G401 (cell line): ENCODE measurements at places on chromosomes 3 and 15. TPM values are rescaled to one million over a fixed set of nuclear protein-coding genes. Genes with fewer than 3 reads are reported as not detected.
A peak's percentile ranks its signal among the peaks of the same experiment; 100 is the strongest.

The DENND4A gene
- 3.8 and 12.2 TPM in 2 replicates for total RNA-seq

The ETFA gene
- total RNA-seq, result 234 and 273 TPM in 2 replicates

DNA sequence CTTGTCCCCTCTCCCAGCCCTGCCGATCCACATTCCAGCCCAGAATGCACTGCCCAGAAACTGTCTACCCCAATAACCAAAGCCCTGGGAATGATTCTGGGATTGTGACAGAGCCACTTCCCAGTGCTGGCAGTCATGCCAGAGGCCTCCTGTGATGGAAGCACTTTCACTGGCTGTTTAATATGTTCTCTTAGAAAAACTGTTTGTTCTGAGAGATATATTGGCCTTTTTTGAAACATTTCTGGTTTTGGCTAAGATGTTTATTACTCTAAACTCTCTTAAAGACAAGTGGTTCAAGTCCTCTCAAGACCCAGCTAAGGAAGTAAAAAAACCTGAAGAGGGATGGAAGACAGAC lies 74.0 kb upstream of the HACD2 start:
- no peak for DNase-seq

DNA sequence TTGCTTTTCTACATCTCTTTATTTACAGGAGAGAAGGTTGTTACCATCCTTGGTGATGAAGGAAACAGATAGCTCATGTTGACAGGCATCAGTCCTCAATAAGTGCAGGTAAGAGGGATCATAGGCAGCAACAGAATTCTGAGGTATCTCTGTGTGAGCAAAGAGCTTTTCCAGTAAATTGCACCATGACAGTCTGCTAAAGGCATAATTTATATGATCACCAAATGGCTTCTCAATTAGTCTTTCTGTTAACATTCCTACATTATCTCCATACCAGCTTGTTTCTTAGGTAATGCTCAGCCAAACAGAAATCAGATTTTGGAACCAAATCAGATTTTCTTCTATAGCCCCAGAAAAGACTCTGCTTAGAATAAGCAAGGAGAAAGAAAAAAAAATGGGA lies 3.6 kb upstream of the ARHGAP31 start:
- DNase-seq, result no peak

DNA sequence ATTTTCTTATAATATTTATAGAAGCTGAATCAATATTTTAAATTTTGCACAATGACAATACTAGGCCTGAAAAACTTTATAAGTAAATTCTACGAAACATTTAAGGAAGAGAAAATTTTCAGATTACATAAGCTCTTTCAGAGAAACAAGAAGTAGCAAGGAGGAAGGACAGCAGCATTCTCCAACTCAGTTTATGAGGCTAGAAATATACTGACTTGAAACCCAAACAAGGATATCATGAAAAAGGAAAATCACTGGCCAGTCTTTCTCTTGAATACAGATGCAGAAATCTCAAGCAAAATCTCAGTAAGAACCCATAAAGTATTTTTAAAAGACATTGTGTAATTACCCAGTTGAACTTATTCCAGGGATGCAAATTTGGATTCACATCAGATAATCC lies 121.3 kb downstream of the STAC start:
- DNase-seq, result no peak

DNA sequence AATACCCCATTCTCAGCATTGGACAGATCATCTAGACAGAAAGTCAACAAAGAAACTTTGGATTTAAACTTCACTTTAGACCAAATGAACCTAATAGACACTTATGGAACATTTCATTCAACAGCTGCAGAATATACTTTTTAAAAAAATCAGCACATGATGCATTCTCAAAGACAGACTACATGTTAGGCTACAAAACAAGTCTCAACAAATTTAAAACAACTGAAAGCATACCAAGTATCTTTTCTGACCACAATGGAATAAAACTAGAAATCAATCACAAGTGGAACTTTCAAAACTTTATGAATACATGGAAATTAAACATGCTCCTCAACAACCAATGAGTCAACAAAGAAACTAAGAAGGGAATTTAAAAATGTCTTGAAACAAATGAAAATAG lies 37.9 kb downstream of the SERP1 start:
- no peak for DNase-seq

- DNase-seq, result peak; percentile 10
Observed at GRCh38 chr3:76044601-76045600, 259.6 kb upstream of the ZNF717 start.

DNA sequence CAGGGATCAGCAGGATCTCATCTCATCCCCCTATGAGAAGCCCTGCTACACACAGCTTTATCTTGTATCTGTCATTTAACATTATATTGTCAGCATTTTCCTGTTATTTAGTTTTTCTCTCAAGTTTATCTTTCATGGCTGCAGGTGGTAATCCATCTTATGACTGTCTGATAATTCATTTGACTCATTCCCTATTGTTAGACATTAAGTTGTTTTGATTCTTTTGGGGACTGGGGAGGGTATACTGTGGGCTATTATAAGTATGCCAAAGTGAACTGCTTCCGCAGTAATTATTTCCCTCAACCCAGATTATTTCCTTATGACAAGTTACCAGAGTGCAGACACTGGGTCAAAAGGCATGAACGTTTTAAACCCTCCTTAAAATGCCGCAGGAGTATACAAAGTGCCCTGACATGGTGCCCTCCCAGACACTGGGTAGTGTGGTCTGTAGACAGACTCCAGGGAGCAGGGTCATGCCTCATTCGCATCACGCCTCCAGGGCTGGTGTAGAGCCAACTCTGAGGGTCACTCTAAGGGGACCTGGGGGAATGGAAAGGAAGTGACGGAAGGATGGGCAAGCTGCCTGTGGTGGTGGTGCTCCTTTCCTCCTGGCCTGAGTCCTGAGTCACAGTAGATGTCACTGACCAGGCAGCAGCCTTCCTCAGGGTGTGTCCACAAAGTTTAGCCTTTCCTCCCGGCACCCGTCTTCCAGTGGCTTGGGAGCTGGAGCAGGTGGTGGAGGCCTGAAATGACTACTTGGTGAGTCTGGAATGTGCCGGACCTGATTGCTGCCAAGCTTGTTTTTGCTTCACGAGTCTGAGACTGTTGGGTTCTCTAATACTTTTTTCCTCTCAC lies 11.6 kb downstream of the GPR160 start:
- no peak for DNase-seq

GRCh38 chr3:152219769-152220255 lies 48.9 kb upstream of the MBNL1 start:
- no peak for DNase-seq

DNA sequence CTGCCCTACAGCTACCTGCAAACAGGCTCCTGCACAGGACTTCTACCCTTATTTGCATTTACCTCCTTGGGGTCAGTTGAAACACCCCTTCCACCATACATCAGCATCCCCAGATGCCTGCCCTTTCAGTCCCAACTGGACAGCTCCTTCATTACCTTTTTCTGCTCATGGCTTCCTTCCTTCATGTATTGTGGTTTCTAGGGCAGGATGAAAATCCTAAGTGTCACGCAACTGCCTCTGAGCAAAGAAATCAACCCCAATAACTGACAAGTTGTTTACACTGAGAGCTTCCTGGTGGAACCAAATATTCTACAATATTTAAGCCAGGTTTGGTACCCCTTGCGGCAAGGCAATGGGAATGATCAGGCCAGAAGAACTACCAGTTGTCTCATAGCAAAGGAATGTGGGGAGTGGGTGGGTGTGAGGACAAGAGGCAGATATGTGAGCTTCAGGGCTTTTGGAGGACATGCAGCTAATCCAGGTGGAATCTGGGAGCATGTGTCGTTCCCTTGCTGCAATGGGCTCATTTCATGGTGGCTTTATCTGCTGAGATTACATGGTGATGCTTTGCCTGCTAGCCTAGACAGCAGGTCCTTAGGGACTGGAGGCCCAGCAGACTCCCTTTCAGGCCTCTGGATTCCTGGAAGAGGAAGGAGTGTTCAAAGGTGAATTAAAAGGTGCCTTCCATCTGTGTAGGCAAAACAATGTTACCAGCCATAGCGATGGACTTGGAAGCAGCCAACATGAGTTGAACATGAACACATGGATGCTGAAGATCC lies 34.9 kb downstream of the PPCDC start:
- no peak for DNase-seq

- DNase-seq, result no peak
Observed at GRCh38 chr15:41464889-41465580, 28.6 kb upstream of the ITPKA start.

DNA sequence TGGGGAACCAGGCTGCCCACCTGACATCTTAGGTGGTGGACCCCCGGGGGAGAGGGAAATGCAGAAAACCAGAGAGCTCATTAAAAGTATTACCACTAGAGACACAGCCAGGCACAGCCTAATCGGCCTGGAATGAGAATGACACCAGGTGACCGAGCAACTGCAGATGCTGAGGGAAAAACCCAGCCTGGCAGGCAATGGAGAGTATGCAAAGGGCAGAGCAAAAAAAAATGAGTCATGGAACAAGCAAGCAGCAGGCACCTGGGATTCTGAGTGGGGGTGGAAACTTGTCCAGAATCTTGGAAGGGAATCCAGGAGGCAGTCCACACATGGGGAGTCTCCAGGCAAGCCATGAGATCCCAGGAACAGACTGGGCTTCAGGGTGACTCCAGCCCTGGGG lies 183.7 kb upstream of the LRRN1 start:
- DNase-seq, result no peak

- DNase-seq, result no peak
Observed at GRCh38 chr3:111882799-111883198, 23.7 kb downstream of the PHLDB2 start.
